ENCODE measurements at places on chromosomes 7 and 10.

DNA sequence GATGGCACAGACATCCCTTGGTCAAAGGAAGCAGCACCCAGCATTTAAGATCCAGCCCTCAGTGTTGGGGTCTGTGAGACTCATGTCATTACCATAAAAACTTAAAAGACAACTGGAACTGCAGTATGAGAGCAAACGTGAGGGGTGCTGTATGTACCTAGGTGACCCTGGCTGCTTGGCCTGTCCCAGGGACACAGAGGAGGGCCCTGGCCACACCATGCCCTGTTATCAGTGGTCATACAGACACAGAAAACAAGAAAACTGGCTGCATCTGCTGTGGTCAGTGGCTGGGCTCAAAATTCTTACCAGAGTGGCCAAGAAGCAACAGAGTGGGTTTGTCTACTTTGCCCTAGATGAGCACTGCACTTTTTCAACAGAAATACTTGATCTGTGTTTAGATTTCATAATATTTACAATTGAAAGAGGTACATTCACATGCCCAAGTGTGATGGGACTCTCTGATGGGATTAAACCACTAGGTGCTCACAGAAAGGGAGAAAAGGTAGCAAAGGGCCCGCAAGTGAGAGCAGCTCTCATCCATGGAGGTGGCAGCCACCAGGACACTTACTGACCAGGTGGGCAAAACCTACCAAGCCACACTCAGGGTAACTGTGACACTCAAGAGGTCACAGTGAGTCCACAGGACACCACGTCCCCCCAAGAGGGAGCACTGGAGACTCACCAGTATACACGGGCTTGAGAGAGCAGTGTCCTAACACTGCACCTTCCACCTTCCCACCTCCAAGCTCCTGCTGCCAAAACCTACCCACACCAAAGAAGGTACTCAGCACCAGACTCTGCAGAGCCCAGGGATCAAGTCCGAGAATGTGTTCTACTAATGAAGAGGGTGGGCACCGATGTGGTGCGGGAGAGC lies 68.1 kb upstream of the CAMK2B start:
- DNase-seq: no peak

DNA sequence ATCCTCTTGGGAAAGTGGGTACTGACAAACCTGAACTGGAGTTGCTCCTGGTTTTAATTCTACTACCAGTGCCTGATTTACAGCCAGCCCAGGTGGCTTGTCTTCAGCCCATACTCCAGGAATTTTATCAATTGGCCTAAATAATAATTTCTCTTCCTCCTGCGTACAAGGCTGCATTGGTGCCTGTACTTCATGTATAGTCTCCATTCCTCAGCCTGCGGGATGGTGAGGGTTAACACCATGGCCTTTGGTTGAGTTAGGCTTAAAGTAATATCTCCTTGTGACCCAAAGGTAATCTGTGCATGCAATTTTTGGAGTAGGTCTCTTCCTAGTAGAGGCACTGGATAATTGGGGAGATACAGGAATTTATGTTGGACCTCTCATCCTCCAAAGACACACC lies 5.5 kb upstream of the ZNF117 start:
- DNase-seq: no peak

GRCh38 chr7:27095897-27096767 lies at the start of gene HOXA1:
Gene HOXA1, minus strand, starts transcription at chr7:27096000. Its CDS starts 88 bp downstream, at chr7:27095912.
- peak; percentile 93 for DNase-seq

- no peak for DNase-seq
Observed at GRCh38 chr7:79420464-79420863, 33.0 kb downstream of the MAGI2 start.

GRCh38 chr7:101634196-101634717 lies 5.2 kb upstream of the MYL10 start:
- DNase-seq: no peak

GRCh38 chr7:51349820-51350545 lies 33.4 kb upstream of the COBL start:
- DNase-seq: no peak

GRCh38 chr10:73228247-73228646 lies 18.8 kb downstream of the DNAJC9 start:
- DNase-seq: no peak

- no peak for DNase-seq
Observed at GRCh38 chr7:47153058-47153457, 428.9 kb downstream of the TNS3 start.

- DNase-seq: no peak
Observed at GRCh38 chr7:976901-977325, 1.6 kb upstream of the COX19 start.

DNA sequence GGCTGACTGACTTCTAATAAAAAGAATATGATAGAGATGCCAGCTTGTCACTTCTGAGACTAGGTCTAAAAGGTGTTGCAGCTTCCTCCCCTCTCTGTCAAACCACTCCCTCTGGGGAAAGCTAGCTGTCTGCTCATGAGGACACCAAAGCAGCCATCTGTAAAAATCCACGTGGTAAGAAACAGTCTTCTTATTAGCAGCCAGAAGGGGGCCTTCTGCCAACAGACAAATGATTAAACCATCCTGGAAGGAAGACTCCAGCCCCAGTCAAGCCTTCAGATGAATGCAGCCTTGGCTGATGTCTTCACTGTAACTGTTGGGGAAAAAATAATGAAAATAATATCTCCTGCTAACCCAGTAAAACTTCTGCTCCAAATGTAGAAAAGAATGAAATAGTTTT lies 41.9 kb upstream of the DAGLB start:
- no peak for DNase-seq

GRCh38 chr10:95840121-95840520 lies 67.7 kb upstream of the CC2D2B start:
- no peak for DNase-seq

DNA sequence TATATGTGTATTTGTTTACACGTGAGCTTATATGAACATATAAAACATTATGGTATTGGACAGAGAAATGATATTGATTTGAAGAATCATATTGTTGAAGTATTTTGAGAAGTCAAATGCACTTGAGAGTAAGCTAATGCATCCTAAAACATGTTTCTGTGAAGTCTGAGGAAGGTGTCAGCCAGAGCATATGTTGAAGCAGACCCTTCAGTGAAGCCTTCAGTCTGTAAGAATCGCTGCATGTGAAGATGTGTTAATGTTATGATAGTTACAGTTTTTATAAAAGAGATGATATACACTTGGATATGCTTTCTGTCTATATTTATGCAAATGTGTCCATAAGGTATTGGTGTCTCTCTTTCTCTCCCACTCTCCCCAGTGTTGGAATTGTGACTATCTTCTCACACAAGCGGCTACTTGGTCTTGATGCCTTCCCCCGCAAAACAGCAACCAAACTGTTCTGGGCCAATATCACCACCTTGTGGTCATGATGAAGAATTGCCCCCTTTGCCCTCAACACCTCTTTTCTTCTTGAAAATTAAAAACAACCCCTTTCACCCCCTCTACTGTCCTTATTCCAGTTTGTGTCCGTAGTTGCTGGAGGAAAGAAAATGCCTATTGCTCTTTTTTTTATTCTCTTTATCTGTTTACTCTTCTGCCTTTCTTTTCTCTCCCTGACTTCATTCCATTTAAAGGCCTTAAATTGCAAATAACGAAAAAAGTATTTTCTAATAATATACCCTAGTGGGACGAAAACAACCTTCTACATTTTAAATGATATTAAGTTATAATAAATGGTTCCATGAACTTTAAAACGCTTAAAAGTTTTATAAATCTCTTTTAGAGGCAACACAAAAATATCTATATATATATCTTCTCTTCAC lies 64.9 kb downstream of the IKZF1 start:
- DNase-seq: peak; percentile 41

DNA sequence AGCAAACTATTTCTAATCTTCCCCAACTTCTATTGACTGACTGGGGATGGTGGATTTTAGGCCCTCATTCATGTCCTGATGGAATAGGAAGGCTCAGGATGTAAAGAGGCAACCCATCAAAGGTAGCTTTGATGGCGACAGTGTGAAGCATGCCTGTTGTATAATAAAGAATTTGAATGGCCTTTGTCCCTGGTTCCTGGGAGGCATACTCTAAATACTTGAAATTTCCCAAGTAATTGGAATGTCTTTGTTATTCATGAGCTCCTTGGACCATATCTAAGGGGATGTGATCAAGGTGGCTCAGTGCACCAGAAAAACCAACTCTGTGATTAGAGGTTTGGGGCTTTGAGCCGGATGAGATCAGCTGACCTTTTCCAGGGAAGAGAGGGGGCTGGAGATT lies 264.5 kb upstream of the NEBL start:
- DNase-seq: no peak

GRCh38 chr10:118266098-118266748 lies 75.9 kb downstream of the FAM204A start:
- no peak for DNase-seq

- no peak for DNase-seq
Observed at GRCh38 chr10:89210794-89211425, 3.8 kb upstream of the CH25H start.

- no peak for DNase-seq
Observed at GRCh38 chr10:73887294-73888039, 13.1 kb upstream of the CAMK2G start.

DNA sequence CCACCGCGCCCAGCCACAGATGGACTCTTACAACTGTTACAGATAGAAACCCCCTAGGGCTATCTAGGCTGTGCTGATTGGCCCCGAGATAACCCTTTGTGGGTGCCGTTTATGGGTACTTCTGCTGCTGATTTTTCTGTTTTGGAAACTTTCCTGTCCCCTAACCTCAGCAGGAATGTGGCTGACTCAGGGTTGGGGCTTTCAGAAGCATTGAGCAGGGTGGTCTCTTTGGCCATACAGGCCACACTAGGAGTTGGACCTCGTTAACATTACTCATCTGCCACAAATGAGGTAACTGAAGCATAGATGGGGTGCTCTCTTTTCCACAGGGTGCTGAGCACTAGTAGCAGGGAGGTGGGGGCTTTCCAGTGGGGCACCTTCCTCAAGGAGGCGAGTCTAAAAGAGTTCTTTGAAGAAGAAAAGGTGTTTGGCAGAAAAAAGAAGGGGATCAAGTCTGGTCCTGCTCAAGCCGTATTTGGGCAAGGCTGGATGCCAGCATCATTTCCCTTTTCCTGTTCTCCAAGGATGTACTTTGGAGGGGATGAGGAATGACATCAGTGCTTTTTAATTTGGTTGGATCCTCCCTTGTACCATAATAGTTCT lies 6.4 kb downstream of the ZSCAN25 start:
- no peak for DNase-seq

GRCh38 chr10:47326306-47326926 lies 4.2 kb downstream of the GDF2 start:
- DNase-seq: no peak

- DNase-seq: no peak
Observed at GRCh38 chr7:47601119-47601880, 19.4 kb upstream of the TNS3 start.

GRCh38 chr7:63521-64021 lies 128.8 kb upstream of the FAM20C start:
- no peak for DNase-seq

DNA sequence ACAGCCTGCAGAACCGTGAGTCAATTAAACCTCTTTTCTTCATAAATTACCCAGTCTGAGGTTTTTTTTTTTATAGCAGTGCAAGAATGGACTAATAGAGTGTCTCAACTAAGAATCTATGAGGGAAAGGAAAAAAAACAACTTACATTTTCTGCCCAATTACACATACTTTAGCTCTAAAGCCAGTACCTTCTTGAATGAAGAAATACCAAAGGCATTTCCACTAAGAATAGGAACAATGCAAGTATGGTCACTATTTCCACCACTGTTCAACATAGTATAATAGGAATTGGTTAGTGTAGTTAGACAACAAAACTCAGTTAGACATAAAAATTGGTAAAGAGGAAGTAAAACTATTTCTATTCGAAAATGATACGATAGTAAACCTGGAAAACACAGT lies 37.6 kb downstream of the MICU1 start:
- DNase-seq: no peak

DNA sequence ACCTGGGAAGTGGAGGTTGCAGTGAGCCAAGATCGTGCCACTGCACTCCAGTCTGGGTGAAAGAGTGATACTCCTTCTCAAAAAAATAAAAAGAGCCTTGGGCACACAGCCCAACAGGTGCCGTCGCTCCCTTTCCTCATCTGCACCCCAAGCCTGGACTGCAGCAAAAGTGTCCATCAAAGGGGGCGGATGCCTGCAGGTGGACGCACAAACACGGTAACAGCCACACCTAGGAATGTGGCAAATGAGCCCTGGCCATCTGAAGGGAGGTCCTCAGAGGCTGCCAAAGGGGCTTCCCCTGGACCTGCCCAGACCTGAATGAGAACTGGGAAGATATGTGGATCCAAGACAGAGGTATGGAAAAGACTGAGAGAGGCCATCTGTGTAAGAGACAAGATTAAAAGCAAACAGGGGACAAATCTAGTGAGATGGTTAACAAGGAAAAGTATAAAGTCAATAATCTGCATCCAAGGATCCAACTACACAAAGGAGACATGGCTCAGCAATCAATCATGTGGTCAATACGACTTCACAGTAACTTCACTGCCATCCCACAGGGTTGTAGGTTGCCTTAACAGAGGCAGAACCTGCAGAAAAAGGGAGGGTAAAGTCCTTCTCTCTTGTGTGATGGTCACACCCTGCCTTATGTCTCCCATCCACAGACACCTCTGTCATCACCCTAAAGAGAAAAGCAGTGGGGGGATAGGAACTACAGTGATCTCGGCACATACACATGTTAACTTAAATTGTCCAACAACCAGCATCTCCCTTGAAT lies 25.4 kb downstream of the DRGX start:
- no peak for DNase-seq

DNA sequence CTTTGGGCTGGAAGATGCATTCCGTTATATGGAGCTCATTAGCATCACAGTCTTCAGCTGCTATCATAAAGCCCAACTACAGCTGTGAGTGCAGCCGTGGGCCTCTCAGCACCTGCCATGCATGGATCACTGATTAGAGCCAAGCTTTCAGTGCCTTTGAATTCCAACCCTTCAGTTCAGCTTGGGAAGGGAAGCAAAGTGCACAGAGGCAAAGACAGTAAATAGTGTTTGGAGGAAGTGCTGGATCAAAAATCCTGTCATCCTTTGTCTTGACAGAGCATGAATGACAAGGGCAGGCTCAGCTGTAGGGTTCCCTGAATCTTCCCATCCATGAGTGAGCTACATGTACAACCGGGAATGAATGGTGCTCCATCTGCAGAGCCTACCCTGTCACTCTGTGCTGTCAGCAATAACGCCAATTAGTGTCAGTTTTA lies 153.7 kb downstream of the DNAJB9 start:
- DNase-seq: no peak

DNA sequence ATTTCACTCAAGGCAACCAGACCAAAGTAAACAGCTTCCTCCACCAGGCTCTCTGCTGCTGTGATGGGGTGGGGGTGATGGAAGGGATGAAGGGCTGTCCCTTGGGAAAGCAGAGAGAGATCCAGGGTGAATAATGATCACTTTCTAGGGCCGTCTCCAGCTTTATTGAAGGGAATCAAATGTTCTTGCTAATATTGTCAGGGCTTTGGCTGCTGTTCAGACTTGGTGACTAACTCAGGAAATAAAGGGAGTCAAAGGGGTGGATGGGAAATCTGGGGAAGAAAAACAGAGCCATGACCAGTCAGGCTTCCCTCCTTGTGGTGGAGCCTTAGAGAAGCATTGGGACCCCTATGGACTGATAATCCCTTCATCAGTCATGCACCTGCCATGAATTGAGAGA lies 196.2 kb upstream of the AGK start:
- no peak for DNase-seq

All from GM10248 (cell line).